ENCODE measurements at places on chromosomes 2 and 18. TPM values are rescaled to one million over a fixed set of nuclear protein-coding genes. Genes with fewer than 3 reads are reported as not detected.

Gene MERTK
- total RNA-seq: 42.8 TPM

Gene CYS1
- 0.93 TPM for total RNA-seq

Gene TNFRSF11A
- 8.9 TPM for total RNA-seq

Gene DNAJC27
- 5.0 TPM for total RNA-seq

Gene RGPD4
- total RNA-seq: not detected

Gene BOLL
- not detected for total RNA-seq

Gene PLB1
- 6.8 TPM for total RNA-seq

DNA sequence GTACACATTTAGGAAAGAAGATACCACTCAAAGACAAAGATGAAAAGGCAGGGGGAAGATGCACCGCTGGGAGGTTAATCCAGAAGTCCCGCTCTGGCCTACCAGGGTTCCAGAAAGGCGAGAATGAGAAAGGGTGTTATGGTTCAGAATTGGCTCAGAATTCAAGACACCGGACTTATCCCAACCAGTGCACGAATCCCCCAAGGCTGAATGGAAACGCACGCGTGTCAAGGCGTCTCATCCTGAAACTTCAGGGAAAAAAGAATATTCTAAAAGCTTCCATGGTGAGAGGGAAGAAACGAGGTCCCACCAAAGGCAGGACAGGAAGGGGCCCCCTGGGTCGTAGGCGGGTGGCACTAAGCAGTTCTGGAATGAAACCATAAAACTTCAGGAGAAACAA is 71.9 kb downstream of the SLC66A2 start:
- DNase-seq: no peak

GRCh38 chr2:203341741-203342310 is 13.6 kb downstream of the ABI2 start:
- no peak for DNase-seq

- DNase-seq: no peak
These were observed 45.4 kb upstream of the PAPOLG start for GRCh38 chr2:60710707-60711106.

DNA sequence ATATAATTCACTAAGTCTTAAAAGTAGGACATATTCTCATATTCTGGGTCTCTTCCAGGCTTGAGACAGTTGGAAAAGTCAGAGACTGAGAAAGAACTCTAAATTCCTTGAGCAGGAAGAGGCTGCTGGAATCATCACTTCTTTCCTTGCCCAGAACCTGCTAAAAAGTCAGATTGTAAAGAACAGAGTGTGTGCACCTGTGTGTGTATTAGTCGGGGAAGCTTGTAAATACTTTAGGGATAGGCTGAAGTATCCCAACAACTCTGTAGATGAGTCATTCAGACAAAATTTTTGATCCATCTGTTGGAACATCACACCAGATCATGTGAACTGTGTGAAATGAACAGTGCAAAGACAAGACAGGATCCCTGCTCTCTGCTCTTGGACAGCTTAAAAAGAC is 16.1 kb downstream of the GAREM1 start:
- DNase-seq: no peak

DNA sequence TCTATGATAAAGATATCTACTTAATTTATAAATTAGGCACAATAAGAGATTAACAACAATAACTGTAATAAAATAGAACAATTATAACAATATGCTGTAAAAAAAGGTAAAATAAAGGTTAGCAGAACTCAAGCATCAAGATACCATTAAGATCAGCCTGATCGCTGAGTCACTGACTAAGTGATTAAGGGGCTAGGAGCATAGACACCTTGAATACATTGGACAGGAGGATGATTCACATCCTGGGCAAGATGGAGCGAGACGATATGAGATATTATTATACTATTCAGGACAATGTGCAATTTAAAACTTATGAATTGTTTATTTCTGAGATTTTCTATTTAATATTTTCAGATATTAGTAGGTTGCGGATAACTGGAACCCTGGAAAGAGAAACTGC is 1277.8 kb upstream of the ZEB2 start:
- DNase-seq: no peak

GRCh38 chr2:151757861-151758260 is 23.6 kb upstream of the NEB start:
- no peak for DNase-seq

- no peak for DNase-seq
These were observed 29.0 kb downstream of the FMNL2 start for GRCh38 chr2:152363936-152364335.

- DNase-seq: no peak
These were observed 83.9 kb downstream of the PDK1 start for GRCh38 chr2:172639823-172640222.

DNA sequence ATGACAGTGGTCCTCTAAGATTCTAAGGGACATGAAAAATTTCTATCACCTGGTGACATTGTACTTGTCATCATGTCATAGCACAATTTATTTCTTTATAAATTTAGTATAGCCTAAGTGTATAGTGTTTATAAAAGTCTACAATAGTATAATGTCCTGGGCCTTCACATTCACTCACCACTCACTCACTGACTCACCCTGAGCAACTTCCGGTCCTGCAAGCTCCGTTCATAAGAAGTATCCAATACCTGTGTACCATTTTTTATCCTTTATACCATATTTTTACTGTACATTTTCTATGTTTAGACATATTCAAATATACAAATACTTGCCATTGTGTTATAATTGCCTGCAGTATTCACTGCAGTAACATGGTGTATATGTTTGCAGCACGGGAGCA is 72.8 kb upstream of the DSEL start:
- no peak for DNase-seq

Measured in left lung (tissue), 14 donors.